ENCODE measurements at places on chromosomes 5 and 9.

- DNase-seq = no peak
These were observed 17.2 kb downstream of the ERCC6L2 start for GRCh38 chr9:95892690-95893089.

- no peak for DNase-seq
These were observed 17.3 kb downstream of the KLHL3 start for GRCh38 chr5:137718611-137719010.

DNA sequence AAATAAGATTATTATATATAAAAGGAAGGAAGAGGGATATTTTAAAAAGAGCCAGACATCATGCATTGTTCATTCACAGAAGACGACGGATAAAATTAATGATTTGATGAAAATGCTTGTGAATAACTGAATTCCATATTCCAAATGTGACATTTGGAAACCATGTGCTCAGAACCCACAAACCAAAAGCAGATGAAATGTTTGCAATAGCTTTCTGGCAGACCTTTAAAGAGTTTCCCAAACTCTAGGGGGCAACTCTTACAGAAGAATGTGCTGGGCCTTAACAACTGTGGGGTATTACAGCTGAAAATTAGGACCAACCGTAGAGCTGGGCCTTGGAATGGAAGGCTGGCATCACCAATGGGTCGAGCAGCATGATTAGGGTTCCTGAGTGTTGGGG is 471.0 kb downstream of the EFNA5 start:
- no peak for DNase-seq

DNA sequence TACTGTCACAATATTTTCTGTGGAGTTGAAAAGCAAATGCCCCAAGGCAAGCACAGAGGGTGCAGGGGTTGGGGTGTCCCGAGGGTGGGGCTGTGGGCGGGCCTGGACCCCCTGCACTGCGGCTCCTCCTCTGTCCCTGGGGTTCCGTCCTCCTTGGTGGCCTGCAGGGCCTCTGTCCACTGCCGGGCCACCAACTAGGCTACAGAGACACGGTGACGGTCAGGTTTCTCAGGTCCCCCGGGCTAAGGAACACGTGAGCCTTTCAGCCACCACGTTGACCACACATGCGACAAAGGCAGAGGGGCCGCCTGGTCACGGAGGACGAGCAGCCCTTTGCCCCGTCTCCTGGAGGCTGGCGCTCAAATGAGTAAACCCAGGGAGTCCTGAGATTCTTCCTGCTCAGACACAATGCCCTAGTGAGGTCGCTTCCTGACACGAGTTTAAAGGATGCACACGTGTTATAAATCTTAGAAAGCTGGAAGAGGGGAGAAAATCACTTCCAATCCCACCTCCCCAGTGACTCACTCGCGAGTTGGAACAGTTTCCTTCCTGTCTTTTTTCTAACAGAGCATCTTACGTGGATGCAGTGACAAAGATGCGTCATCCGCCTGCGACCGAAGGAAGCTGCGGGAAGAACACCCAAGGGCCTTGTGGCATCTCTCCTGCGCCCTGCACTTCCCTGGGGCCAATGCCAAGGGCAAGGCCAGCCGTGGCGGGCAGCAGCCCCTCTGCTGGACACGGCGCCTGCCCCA is 24.8 kb upstream of the OBP2B start:
- DNase-seq = no peak

DNA sequence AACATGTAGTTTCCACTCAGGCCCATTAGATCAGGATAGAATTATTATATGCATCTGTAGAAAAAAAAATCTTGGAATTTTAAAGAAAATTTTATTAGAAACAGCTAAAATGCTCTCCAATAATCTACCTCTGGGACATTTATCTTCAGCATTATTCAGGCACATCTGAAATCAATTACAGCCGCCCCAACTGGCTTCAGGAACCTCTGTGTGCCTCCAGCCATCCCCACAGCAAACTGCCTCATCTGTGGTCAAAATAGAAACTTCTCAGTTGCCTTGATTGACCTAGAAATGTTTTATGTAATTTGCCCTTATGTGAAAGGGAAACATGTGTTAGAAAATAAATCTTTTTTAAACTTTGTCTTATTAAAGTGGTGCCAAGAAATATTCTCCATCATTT is 120.1 kb upstream of the LPAR1 start:
- no peak for DNase-seq

GRCh38 chr5:147303251-147303650 is 68.4 kb downstream of the STK32A start:
- DNase-seq = no peak

DNA sequence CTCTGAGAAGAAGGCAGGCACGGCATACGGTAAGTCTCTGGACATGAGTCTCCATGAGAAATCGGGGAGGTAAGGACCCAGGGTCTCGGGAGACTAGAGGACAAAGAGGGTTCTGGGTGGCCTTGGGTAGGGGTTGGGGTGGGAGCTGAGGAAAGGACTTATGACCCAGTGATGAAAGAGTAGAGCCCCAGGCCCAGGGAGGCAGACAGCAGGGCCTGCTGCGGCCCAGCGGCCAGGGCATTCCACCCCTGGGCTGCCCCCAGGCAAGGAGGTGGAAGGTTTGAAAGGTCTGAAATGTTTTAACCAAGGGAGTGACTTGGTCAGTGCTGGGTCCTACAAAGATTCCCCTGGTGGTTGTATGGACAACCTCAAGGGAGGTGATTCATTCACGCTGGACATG is 89.1 kb downstream of the CRB2 start:
- no peak for DNase-seq

DNA sequence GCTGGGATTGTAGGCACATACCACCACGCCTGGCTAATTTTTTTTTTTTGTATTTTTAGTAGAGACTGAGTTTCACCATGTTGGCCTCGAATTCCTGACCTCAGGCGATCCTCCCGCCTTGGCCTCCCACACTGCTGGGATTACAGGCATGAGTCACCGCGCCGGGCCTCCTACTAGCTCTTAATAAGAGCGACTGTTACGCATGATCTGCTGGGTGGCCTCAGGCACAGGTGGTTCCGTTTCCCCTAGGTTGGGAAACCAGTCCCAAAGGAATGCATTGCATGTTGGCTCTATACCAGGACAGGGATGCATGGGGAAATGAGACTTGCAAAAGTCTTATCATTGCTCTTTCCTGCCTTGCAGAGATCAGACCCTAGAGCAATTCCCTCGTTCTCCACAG is 184.7 kb upstream of the PPP1R26 start:
- DNase-seq = no peak

Measured in NCI-H187 (cell line).